ENCODE measurements at places on chromosomes 4 and X.

GRCh38 chr4:60948008-60948407 lies 252.1 kb upstream of the ADGRL3 start:
- DNase-seq, result no peak

DNA sequence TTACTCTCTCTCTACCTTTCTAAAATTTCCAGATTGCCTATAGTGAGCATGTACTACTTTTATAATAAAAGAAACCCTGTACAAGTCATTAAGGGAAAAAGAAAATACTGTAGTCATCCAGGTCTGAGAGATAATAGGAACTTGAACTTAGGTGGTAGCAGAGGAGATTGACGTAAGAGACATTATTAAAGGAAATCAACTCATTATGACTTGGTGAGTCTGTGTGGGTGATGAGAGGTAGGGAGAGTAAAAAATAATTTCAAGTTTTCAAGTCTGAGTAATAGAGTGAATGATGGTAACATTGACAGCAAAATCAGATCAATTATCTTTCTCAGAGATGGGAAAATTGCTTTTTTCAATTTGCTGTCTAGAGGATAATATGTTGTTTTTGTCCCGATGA lies 44.0 kb upstream of the ZCCHC12 start:
- no peak for DNase-seq

DNA sequence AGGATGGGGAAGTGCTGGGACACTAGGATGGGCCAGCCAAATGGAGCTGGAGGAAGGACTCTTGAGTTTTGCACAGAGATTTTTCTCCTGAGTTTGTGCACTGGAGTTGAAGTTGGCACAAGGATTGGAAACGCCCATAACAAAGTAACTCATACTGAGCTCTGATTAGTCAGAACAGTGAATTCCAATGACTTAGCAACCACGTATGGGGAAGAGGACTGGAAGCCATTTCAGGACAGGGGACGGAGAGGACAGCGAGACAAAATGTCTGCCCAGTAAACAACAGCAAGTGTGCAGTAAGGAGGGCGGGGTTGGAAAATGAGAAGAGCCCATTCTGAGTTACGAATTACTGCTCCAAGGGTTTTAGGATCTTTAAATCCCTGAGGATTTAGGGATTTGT lies 5.9 kb downstream of the RIPPLY1 start:
- DNase-seq, result no peak

- peak; percentile 80 for DNase-seq
Observed at GRCh38 chr4:10096201-10096977, 20.2 kb downstream of the WDR1 start.

DNA sequence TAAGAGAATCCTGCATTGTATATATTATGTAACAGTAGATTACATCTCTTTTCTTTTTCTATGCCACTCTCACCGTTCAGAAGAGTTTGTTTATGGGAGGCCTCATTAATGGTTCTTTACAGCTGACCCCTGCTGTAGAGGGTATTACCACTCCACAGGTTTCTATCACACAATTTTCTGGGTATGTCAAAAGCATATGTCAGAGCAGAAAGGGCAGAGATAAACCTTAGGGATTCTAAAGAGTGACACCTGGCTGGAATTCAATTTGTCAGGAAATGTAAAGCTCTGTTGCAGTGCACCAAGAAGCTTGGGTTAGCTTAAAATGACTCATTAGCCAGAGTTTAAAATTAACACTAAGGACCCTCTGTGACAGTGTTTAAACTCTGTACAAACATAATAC lies 658.7 kb downstream of the PCDH18 start:
- DNase-seq, result no peak

GRCh38 chrX:70087857-70088630 lies 25.8 kb downstream of the OTUD6A start:
- DNase-seq, result no peak

GRCh38 chr4:86358257-86358656 lies 1.6 kb downstream of the MAPK10 start:
- no peak for DNase-seq

DNA sequence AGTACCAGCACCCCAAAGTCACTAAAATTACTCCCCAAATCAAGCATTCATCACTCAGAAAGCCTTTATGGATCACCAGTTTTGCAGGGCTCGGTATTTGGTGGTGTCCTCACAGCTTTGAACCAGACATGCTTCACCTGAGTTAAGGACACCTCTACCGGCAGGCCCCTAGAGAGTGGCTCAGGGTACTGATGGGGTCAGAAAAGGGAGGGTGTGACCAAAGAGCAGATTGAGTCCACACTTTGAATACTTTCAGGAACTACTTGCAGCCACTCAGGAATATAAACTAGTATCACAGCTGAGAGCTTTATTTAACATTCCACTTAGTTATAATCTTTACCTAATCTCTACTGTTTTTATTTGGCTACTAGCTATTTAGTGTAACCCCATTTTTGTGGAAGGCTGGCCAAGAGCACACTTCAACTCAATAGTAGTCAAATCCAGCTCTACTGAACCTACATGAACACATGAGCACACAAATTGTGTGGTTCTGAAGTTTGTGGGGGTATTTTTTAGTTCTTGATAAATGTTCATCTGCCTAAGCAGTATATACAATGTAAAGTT lies 109.6 kb upstream of the SPRY1 start:
- no peak for DNase-seq

DNA sequence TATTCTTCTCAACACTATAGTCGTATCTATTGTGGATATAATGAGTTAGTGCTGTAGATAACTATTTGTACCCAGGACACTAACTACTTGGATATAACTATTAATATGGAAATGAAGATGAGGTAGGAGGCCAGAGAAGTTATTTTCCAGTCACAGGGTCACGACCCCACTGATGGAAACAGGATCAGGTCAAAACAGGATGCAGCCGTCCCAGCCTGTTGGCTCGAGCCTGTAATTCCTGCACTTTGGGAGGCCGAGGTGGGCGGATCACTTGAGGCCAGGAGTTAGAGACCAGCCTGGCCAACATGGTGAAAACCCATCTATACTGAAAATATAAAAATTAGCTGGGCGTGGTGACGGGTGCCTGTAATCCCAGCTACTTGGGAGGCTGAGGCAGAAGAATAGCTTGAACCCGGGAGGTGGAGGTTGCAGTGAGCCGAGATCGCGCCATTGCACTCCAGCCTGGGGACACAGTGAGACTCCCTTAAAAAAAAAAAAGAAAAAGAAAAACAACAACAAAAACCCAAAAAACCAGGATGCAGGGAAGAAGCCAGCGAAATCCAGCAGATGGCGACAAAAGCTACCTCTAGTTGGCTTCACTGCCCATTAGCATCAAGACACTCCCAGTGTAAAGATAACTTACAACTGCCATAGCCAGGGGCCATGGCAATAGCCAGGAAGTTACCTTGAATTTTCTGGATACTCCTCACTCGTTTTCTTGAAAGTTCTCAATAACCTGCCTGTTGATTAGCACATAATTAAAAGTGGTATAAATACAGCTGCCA lies 37.9 kb upstream of the NKAP start:
- DNase-seq, result no peak

- peak; percentile 23 for DNase-seq
Observed at GRCh38 chr4:20368926-20369325, 117.2 kb downstream of the SLIT2 start.

DNA sequence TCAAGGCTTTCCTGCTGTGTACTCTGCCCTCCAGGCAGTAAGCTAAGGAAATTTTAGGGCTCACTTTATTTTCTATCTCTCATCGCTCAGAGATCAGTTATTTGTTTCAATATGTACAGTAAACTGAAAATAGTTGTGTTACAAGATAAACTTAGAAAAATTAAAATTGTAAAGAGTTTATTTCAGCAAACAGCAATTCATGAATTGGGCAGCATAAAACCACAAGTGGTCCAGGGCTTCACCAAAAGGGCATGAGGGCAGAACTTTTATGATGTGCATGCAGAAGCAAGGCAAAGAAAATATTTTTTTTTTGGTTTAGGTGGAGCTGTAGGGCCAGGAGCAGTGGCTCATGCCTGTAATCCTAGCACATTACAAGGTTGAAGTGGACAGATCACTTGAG lies 20.1 kb upstream of the MAGEA11 start:
- DNase-seq, result no peak

All from AG04450 (cell line).